IgD-negative memory B cell (primary cell): ENCODE measurements at places on chromosomes 12 and 14. TPM values are rescaled to one million over a fixed set of nuclear protein-coding genes. Genes with fewer than 3 reads are reported as not detected.

BTBD6 gene
- 2.3 TPM for polyA plus RNA-seq

IL31 gene
- polyA plus RNA-seq, result not detected

MIS18BP1 gene
- 95.3 TPM for polyA plus RNA-seq

SPTB gene
- 0.06 TPM for polyA plus RNA-seq

NABP2 gene
- polyA plus RNA-seq, result 6.5 TPM

TBX3 gene
- polyA plus RNA-seq, result not detected

EIF2B2 gene
- 29.2 TPM for polyA plus RNA-seq

KRT85 gene
- not detected for polyA plus RNA-seq

SLC5A8 gene
- not detected for polyA plus RNA-seq

SLC10A1 gene
- not detected for polyA plus RNA-seq

KRT74 gene
- polyA plus RNA-seq, result not detected

ENDOU gene
- not detected for polyA plus RNA-seq

CD69 gene
- 177 TPM for polyA plus RNA-seq

PTPRR gene
- polyA plus RNA-seq, result not detected
